Stimulated activated CD8-positive, alpha-beta memory T cell treated with anti-CD3 and anti-CD28 coated beads, Interleukin-15, amount 100 ng/mL, for 4 hours (primary cell): ENCODE measurements at places on chromosomes 12 and 14.

DNA sequence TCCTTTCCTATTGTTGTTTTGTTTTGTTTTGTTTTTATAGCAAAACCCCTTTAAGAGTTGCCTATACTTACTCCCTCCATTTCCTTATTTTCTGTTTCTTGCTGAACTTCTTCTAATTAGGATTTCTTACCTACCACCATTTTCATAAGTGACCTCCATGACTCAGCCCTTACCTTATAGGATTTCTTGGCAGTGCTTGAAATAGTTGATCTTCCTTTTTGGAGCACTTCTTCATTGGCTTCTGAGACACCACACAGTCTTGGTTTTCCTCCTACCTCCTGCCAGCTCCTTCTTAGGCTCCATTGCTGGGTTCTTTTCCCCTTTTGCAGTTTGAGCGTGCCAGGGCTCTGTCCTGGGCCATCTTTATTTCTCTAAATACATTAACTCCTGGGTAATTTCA is 23.4 kb upstream of the EID3 start:
- no peak for DNase-seq

DNA sequence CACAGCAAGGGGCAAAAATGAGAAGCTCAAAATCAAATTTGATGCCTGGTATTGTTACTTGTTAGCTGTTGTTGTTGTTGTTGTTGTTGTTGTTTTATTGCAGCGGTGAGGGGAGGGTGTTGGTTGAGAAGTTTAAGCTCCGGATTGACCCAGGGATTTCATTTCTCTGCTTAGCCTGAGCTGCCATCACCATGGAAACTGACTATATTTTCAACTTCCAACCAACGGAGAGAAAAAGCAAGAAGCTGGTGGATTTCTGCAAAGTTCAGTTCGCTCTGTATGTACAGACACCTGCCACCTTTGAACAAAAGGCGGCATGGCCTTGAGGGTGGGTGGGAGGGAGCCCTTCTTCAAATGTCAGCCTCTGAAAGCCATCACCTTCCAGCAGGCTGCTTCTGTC is 194.5 kb upstream of the NOS1 start:
- no peak for DNase-seq

DNA sequence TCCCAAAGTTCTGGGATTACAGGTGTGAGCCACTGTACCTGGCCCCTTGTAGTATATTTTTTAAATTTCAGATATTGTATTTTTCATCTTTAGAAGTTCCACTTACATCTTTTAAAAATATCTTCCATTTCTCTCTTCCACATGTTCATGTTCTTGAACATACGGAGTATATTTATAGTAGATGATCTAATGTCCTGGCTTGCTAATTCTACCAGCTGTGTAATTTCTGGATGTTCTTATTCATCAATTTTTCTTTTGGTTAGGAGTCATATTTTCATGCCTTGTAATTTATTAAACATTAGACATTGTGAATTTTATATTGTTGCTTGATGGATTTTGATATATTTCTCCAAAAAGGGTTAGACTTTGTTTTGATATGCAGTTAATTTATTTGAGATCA is 30.8 kb downstream of the NTN4 start:
- no peak for DNase-seq

GRCh38 chr12:13576935-13577500 is 380.5 kb downstream of the EMP1 start:
- no peak for DNase-seq
